ENCODE measurements at places on chromosomes 3 and 15.
A peak's percentile ranks its signal among the peaks of the same experiment; 100 is the strongest.

GRCh38 chr3:143331350-143331749 lies 211.8 kb downstream of the CHST2 start:
- no peak for DNase-seq

DNA sequence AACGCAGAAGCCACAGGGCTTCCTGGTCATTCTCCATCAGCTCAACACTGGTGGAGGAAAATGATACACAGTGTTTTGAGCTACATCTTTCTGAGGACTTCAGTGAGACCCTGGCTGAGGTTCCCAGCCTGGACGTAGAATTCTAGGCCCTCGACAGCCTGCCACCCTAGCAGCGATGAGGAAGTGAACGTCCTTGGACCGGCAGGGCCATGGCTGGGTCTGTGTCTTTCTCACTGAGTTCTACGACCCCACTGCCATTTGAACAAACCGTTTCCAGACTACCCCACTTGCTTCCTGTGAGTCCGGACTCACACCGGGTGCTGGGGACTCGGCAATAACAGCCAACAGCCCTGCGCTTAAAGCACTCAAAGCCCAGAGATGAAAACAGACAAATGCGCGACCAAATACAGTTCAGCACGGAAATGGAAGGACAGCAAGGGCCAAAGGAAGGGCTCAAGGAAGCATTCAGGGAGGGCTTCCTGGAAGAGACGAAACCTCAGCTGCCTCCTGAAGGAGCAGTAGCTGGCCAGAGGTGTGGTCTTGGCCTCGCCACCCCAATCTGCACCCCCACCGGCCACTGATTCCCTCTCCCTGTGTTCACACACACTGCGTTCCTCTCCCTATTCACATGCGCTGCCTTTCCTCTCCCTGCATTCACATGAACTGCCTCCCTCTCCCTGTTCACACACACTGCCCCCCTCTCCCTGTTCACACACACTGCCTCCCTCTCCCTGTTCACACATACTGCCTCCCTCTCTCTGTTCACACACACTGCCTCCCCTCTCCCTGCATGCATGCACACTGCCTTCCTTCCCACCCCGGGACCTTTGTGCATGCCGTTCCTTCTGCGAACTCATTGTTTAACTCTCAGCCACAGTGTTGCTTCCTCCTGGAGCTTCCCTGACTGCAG lies 136.3 kb upstream of the PRR20G start:
- no peak for DNase-seq

DNA sequence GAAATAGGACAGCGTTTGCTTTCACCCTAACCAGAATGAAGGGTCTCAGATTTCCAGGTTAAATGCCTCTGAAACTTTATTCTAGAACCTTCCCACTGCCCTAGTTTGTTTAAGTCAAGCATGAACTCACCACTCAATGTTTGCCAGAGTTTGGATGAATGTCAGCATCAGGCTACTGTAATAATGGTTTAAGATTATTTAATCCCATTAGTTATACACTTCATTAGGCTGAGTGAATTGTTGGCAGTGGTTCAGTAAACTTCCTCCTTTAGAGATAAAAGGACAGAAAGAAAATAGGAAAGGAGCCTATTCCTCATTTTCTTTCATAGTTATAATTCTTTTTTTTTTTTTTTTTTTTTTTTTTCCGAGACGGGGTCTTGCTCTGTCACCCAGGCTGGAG lies 401.9 kb upstream of the TPRG1 start:
- no peak for DNase-seq

DNA sequence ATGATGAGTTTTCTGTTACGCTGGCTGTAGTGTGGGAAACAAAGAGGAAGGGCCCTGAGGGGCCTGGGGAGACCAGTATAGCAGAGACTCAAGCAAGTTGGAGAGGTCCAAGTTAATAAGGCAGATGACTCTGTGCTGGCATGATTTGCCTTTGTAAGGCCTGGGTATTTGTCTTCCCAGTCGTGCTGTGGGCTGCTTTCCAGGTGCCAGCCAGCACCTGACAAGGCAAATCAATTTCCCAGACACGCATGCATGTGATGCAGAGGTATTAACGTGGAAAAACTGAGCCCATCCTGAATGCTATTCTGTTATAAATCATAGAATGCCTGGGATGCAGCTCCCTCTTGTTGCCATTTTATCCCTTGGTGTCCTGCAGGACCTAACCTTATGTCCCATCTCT lies 175.6 kb downstream of the MFSD1 start:
- DNase-seq: no peak

GRCh38 chr3:172562871-172563865 lies 39.9 kb upstream of the TNFSF10 start:
- peak; percentile 100 for DNase-seq

DNA sequence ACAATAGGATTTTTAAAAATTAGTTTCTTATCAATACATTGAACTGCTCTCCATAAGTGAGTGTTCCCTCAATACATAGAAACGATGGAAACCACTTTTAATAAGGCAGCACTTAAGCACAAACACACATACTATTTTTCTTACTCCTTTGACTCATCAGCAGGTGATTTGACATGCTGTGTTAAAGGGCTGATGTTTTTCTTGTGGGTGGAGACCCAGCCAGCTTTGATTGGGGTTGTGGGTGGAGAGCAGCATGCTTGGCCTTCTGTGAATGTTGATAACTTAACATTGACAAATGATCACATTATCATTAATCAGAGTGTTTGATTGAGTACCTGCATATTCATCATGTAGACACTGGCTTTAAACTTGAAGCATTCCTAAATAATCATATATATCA lies 223.0 kb upstream of the DPH6 start:
- DNase-seq: no peak

DNA sequence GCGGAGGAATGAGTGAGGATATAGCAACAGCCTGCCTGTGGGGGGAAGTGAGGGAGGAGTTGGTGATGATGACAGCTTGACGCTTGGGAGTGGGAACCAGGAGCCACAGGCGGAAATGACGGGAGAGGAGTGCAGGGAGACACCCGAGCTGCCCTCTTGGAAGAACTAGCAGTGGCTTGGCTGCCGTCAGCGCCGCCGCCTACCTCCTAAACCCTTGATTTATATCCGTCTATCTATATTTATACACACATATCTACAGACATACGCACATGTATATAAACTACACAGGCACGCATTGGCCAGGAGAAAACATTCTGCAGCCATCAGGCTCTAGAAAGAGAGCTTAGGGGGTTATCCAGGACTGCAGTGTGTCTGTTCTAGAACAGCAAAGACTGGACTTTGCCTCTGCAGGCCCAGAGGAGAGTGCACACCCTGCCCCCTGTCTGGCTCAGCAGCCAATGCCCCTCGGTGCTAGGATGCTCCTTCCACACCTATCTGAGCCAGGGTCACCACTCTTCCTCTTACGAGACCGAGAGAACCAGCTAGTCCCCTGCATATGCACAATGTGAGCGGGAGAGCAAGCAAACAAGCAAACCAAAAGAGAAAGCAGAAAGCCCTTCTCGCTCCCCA lies 45.3 kb upstream of the MAGEF1 start:
- peak; percentile 87 for DNase-seq

- peak; percentile 3 for DNase-seq
Measured at GRCh38 chr15:29089731-29090616, 179.6 kb downstream of the NSMCE3 start.

DNA sequence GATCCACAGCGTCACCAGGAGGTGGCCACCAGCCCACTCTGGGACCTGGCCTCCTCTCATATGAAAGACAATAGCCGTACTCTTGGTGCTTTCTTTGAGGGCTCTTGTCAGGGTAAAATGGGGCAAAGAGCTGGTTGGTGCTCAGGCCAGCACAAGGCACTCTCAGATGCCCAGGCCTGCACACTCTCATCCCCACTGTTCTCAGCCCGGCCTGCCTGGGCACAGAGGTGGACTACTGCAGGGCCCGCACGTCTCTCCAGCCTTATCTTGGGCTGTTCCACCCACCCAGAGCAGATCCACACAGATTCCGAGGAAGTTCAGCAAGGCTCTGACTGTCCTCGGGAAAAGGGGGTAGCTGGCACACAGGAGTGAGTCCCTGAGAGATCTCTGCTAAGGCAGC lies 122.8 kb upstream of the PRR20G start:
- no peak for DNase-seq

GRCh38 chr15:101309436-101310160 lies 14.6 kb upstream of the SNRPA1 start:
- DNase-seq: no peak

DNA sequence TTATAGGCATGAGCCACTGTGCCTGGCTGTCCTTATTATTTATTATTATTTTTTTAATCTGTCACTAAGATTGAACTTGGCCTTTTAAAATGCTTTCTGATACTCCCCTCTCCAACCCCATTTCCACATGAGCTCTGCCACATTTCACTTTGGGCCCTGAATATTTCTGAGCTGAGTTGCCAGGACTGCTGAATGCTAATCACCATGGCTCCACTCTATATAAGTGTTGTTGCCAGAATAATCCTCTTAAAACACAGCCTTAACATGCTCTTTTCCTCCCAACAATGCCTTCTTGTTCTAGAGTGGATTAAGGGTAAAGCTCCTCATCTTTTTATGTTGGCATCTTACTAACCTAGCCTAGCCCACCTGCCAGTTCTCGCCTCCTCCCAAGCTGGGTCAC lies 124.4 kb downstream of the PDZRN3 start:
- DNase-seq: no peak

DNA sequence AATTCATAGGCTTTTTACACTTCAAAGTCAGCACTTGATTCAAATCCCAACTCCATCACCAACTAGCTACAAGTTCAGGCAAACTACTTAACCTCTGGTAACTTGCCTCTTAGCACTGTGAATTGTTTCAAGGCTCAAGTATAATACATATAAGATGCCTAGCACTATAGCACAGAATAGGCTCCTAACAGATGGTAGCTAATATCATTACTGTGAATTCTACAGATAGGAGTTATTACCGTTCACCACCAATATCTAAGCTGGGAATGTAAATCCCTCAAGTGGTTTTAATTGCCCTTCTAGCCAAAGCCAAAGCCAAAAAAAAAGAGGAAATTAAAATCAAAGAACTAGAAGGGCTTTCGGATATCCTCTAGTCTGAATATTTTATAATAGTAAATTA lies 15.4 kb downstream of the DLG1 start:
- no peak for DNase-seq

- peak; percentile 98 for DNase-seq
Measured at GRCh38 chr15:90165659-90166489, 35.3 kb upstream of the SEMA4B start.

- no peak for DNase-seq
Measured at GRCh38 chr3:128319741-128320141, 146.9 kb downstream of the DNAJB8 start.

DNA sequence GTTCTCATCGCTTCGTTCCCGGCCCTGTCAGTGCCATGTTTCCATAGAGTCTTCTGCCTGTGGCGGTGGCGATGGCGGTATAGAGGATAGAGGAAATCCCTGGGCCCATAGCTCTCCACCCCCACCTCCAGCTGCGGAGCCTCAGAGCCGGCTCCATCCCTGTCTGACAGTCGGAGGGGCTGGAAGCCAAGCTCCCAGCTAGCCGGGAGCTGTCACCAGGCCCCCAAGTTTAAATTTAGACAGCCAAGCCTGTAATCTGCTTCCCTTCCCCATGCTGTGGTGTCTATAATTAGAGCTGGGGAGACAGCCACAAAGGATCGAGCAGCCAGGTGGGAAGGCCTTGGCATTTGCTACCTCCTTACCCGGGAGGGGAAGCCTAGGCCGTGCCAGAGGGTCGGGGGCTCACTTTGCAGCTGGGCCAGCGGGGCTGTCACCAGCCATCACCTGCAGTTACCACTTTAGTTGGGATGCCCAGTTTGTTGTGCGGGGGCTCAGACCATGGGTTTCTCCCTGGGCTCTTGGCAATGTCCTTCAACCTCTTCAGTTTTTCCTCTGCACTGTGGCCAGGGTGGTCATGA lies 56.3 kb upstream of the SEC13 start:
- DNase-seq: no peak

- no peak for DNase-seq
Measured at GRCh38 chr3:30941342-30941741, 46.9 kb upstream of the GADL1 start.

DNA sequence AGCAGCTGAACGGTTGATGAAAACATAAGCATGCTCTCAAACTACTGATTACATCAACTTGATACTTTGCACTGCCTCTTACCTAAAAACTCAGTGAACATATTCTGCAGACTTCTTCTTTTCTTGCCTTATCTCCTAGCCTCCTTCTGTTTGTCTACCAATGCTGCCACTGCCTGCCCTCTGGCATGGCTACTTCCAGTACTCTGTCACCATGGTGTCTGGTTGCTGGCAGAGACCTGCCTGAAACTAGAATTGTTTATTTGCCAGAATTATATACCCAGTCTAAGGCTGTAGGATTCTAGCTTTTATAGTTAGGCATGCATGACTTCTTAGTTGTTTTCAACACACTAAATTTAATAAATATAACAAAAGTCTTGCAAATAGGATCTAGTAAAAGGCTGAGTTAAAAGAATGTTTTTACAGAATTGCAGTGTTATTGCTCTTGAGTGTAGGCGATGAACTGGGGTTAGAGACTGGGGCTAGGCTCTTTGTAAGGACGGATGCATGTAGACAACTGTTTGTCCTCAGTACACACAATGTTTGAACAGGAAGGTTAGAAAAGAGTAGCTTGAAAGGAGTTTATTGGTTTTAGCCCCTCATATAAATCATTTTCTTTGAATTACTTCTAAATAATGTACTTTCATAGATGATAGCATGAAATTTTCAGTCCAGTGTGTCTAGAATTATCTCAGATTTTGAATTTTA lies 116.3 kb downstream of the KCNAB1 start:
- DNase-seq: no peak

DNA sequence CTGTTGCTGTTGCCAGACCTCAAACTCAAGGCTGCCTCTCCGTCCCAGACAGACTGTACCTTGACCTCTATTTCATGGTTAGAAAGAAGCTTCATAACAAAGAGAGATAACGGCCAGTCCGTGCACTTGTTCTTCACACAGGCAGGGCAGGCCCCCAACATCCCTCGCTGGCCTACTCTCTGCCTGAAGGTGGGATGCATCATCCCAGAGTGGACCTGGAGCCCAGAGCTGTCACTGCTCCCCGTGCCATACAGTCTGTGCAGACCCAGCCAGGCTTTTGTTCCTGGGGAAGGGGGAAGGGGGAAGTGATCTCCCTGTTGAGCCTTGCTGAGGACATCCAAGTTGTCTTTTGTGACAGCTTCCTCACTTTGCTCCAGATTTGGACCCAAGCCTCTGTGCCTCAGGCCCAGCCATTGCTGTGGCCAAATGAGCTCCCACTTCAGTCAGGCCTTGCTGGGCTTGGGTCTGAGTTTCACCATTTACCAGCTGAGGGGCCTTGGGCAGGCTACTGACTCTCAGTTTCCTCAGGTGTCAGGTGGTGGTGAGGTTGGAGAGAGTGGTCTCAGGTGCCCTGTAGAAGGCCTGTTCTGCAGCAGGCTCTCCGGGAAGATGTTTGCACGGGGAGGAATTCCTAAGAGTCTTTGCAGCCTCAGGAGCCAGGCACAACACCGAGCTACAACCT lies 141.6 kb downstream of the DNAJB8 start:
- no peak for DNase-seq

GRCh38 chr15:49155834-49156627 lies 632 bp upstream of the COPS2 start:
- peak; percentile 33 for DNase-seq

GRCh38 chr15:67862750-67863441 lies 23.1 kb upstream of the RNU6-1 start:
- no peak for DNase-seq

DNA sequence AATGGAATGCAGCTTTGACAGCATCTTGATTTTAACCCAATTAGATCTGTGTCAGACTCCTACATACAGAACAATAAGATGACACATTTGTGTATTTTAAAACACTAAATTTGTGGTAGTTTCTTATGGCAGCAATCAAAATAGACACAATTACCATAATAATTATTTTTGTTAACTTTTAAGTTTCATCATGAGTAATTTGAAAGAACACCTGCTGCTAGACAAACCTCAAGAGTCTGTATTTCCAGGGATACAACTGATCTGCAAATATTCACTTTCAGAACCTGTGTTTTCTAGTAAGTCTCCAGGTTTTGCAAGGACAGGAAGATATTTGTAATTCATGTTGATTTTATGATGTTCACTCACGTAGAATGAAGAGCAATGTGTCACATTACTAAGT lies 736.8 kb downstream of the DIPK2A start:
- DNase-seq: no peak

Measured in amniotic epithelial cell (primary cell).